ENCODE measurements at places on chromosomes 5 and 9.
A peak's percentile ranks its signal among the peaks of the same experiment; 100 is the strongest.

DNA sequence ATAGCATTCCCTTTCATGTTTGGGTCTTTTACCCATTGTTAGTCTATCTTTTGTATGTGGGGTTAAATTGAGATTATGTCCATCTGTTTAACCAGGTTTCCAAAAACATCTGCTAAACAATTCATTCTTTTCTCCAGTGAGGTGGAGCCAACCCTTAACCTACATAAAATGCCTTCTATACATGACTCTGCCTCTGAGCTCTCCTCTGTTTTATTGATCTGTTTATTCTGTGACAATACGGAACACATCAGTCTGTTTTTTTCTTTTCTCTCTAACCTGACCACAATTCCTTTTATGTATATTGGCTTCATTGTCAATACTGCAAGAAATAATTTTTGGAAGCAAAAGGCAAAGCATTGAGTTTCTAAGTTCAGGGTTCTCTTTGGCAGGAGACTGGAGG, 9.9 kb upstream of the ARL15 start:
- DNase-seq, result no peak

DNA sequence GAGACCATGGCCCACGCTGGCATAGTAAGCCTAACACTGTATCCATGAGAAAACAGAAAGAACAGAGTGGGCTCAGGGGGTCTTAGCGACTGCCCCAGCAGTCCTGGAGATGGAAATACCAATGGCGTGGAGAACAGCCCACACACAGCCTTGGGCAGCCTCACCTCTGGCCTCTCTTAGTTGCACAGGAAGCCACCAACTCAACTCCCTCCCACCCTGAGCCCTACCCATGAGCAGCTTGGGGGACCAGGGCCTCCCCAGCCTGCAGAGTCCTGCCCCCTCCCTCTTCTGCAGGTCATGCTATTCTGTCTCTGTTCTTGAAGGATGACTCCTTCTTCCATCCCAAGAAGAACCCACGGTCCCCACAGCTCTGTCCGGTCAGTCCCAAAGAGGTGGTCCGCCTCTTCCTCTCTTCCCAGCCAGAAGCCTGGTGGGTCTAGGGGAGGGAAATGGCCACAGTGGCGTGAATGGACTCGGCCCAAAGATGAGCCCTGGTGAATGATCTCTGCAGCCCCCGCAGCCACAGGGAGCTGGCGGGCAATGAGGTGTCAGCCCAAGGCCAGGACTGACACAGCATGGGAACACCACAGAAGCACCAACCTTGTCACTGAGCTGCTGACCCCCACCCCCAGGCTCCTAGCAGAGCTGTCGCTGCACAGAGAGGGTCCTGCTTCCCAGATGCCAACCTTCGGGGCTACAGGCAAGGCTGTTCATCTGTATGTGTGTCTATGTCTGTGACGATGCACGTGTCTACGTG, 131.2 kb downstream of the ROR2 start:
- DNase-seq, result no peak

GRCh38 chr5:81081461-81081835, 121.3 kb downstream of the RASGRF2 start:
- peak; percentile 4 for DNase-seq

- no peak for DNase-seq
Observed at GRCh38 chr5:73442996-73443627, 5.5 kb downstream of the FOXD1 start.

DNA sequence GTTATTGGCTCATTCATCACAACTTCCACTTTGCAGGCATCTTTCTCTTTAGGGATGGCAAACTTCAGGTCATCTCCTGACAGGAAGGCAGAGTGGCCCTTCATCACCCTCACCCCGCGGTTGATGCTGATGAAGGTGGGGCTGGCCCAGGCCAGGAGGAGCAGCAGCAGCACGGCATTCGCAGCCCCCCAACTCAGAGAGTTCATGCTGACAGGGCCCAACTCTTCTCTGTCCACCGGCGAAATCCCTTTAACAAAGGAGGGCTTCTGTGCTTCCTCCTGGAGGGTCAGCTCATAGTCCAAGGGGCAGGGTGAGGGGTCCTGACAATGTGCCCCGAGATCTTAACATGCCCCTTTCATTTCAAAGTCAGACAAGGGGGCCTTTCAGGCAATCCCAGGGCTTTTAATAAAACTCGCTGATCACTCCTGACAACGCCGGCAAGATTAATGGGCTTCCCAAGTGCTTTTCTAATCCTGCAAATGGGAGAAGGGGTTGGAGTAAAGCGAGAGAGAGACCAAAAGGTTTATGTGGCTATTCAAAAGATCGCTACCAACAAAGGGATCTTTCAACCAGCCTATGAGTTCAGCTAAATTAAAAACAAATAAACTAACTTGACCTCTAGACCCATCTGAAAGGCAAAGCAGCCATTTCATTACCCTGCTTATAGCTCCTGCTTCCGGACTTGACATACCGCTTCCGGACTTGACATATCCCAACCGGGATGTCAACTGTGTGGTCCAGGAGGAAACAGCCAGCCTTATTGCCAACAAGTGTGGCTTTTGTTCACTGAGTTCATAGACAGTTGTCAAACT, 41.2 kb downstream of the FREM1 start:
- no peak for DNase-seq

DNA sequence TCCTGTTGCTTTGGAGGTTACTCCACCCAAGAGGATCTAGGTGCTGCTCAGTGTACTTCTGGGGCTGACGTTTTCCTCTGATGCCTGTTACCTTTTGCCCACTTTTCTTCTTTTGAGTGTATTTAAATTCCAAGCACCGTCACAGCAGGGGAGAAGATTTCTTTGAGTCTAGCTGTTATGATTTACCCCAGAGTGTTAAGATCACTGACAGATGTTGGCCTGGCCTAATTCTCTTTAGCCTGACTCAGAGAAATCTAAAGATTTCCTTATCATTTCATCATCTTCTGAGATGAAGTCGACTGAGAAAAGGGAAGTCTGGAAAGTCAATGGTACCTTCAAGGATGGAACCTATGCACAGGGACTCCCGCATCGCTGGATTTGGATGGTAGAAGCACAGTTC, 191.5 kb downstream of the FBXL7 start:
- peak; percentile 70 for DNase-seq

DNA sequence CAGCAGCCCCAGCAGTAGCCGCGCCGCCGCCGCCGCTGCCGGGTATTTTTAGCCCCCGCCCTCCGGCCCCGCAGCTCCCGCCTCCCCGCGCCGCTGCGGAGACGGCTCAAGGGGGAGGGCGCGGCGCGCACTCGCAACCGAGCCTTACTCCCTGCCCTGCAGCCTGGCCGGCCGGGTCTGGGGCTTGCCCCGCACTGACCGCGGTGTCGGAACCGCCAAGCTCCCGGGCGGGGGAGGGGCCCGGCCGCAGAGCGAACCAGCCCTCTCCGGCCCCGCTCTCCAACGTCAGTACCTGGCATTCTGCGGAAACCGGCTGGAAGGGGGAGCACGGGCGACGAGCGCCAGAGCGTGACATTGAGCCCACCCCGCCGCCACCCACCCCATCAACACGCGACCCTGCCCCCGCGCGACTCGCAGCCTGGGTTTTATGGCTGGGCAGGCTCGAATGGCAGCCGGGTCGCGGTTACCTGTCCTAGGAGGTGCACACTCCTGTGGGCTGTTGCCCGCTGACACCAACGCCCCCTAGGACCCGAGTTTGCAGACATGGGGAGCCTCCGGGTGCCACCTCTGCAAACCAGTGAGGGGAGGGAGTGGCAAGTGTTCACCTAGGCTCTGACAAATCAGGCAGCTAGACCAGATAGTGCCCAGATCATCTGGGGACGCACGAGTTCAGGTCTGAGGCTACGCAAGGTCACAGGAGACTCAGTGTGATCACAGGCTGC, at the start of gene ACSL6:
TSS of gene ACSL6 (minus strand) at position 37 of the 722 bp plus-strand sequence. CDS start 105 bp downstream, outside the sequence.
- no peak for DNase-seq

DNA sequence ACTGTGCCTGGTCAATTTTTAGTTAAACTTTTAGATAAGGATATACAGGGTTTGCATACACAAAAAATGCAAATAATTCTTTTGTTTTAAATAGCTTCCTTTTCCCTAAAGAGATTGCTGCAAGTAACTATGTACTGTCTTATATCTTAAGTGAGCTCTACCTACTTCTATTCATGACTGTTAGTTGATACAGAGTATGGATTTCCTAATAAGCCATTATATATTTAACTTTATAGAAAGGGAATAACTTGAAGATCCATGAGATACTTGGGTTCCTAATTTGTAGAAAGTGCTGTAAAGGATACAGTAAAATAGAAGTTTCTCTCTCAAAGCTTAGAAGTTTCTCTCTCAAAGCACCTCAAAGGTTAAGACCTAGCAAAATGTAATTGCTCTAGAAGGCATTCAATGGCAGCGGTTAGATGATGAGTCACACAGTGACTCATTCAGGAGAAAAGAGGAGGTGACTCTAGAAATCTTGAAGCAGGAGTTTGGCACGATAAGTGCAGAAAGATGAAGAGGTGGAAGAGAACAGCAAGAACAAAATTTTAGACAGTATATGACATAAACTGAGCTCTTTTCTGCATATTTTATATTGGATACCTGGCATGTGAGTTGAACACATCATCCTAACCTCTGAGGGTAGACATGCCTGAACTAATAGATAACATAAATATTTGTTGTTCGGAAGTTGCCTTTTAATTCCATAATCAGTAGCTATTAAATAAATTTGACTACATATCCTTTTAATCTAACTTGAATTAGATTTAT, 5.5 kb upstream of the DNAJC21 start:
- DNase-seq, result peak; percentile 89

DNA sequence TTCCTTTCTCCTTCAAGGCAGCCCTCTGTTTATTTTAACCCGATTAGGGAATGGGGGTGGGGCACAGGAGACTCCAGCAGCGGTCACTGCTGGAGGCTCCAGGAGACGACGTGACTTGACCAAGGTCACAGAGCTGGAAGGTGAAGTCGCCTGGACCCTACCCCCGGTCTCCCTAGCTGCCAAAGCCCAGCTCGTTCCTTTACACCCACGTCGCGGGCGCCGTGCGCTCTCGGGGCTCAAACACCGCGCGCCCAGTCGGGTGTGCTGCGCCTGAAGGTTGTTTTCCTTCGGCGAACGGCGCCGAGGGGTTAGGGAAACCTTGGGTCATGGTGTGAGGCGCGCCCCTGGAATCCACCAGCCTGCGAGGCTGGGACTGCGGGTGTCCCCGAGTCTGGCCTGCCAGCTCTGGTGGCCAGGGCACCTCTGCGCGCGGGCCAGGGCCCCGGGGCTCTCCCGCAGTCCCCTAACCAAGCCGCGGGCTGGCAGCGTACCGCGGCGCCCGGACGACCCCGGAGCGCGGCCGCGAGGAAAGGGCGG, 747 bp upstream of the UNC5A start:
- DNase-seq, result no peak

DNA sequence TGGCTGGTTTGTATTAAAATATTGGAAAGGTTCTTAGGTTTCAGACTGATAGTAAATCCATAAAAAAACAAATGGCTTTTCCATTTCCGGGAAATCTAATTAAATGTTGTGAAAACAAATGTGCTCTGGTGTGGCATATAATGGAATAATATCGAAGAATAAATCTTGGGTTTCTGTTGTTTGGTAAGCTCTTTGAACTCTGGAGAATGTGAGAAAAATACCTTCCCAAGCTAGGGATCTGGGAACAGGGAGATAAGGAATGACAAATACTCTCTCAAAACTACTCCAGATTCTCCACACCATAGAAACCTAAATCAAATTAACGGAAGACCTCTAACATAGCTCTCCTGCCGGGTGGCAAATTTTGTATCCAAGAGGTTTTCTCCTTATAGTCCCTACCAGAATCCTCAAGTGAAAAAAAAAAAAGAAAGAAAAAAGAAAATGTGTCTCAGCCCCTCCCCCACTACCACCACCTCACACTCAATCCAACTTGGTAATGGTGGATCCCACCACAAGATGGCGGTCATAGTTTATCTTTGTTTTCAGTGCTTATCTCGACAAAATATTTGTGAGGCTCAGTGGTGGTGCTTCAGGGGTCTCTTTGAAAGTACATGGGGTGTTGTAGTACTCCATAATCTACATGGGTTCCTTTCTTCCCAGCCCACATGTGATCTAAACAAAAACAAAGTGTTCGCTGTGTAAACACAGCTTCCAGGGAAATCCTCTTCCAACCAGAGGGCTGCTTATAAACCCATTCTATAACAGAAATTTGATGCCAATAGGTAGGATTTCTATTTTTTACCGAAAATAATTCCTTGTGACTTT, 54.5 kb upstream of the FST start:
- peak; percentile 41 for DNase-seq

- peak; percentile 58 for DNase-seq
Observed at GRCh38 chr5:139752506-139753473, 42.8 kb upstream of the PSD2 start.

DNA sequence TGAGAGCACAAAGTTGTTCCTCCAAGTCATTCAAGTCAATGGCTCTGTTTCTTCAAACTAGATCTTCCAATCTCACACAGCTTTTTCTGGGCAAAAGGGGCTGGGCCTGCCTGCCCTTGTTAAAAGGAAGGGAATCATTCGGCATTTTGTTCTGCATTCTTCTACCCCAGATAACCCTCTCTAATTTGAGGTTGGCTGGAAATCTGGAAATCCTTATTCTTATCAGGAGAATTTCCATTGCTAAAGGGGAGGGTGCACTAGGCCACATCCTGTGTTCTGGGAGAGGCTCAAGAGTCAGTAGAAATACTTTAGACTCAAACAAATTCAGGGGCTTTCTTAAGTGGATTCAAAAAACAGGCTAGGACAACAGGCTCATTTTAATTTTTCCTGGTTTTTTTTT, 384.7 kb upstream of the ZNF462 start:
- DNase-seq, result no peak

GRCh38 chr5:122156724-122157325, 27.5 kb downstream of the ZNF474 start:
- peak; percentile 75 for DNase-seq

- no peak for DNase-seq
Observed at GRCh38 chr5:61966997-61967396, 339.0 kb upstream of the KIF2A start.

- DNase-seq, result peak; percentile 35
Observed at GRCh38 chr9:122056484-122056883, 36.6 kb downstream of the TTLL11 start.

Data from EH (cell line).